Mammary microvascular endothelial cell (primary cell): ENCODE measurements at places on chromosomes 2 and 18. TPM values are rescaled to one million over a fixed set of nuclear protein-coding genes. Genes with fewer than 3 reads are reported as not detected.

RNASEH1 gene
- 30.7 and 33.5 TPM in 2 replicates for total RNA-seq

CYS1 gene
- 1.3 TPM in 1 of 2 replicates, not detected in the other for total RNA-seq

ACMSD gene
- not detected in 2 replicates for total RNA-seq

RBKS gene
- 1.0 and 2.0 TPM in 2 replicates for total RNA-seq

MTERF4 gene
- 14.1 and 18.4 TPM in 2 replicates for total RNA-seq

CCDC148 gene
- total RNA-seq: 0.20 TPM in 1 of 2 replicates, not detected in the other

GAL3ST2 gene
- not detected in 2 replicates for total RNA-seq

GPN1 gene
- 37.6 and 42.6 TPM in 2 replicates for total RNA-seq

COPS8 gene
- total RNA-seq: 184 and 209 TPM in 2 replicates

KCNIP3 gene
- 0.15 TPM in 1 of 2 replicates, not detected in the other for total RNA-seq

PLGLB2 gene
- total RNA-seq: not detected in 2 replicates

CIB4 gene
- total RNA-seq: not detected in 2 replicates

PARD6G gene
- total RNA-seq: 1.1 and 1.9 TPM in 2 replicates

RIT2 gene
- total RNA-seq: not detected in 2 replicates

LRRTM4 gene
- total RNA-seq: not detected in 2 replicates

BBS5 gene
- total RNA-seq: 3.5 and 3.7 TPM in 2 replicates

NEURL3 gene
- 0.34 and 1.7 TPM in 2 replicates for total RNA-seq

CFAP221 gene
- total RNA-seq: 0.07 TPM in 1 of 2 replicates, not detected in the other

DCDC2C gene
- total RNA-seq: 0.60 TPM in 1 of 2 replicates, not detected in the other
